Tibial nerve (tissue), 4 donors: ENCODE measurements at places on chromosomes 3 and 15. TPM values are rescaled to one million over a fixed set of nuclear protein-coding genes. Genes with fewer than 3 reads are reported as not detected.

DNA sequence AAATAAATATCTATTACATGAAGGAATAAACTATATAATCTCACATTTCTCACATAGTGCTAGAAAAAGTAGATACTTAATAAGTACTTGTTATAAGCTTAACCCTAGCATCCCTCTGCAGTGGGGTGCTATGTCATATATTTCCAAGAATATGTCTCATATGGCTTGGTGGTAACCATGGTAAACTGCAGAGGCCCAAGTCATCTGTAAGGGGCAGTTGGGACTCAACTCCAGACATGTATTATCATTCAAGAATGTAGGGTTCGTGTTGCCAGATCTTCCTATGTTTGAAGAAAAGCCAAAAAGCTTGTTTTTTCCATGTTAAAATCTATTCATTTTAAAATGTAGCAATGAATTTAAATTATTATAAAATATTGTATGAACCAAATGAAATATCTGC is 46.2 kb downstream of the ZNF385D start:
- no peak for DNase-seq

- no peak for DNase-seq
Measured at GRCh38 chr3:157122116-157122515, 37.8 kb downstream of the CCNL1 start.

DNA sequence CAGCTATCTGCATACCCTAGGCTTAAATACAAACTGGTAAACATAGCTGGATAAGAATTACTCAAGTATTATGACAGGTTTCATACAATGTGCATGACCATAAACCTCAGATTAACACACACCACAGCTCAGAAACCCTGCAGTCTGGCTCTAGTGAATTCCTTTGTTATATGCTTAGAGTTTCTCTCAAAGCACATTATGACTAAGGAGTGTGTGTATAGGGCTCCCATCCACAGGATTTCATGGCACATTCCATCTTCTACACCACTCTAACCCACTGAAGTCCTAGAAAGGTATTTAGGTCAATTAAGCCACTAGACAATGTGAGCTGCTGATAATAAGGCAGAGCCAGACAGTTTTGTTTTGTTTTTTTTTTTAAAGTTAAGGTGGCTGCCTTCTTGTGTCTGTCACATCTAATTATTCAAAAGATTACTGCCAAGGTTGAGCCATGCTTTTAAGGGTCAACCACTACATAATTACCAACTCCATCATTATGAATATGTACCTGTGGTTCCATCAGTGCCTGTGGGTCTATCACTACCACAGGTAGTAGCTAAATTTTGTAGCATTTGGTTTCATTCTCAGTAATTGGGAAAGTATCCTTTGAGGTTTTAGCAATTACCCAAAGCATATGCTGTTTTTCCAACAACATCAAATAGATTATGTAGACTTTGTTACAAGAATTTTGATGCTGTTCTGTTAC is 107.0 kb downstream of the ALCAM start:
- DNase-seq = no peak

DNA sequence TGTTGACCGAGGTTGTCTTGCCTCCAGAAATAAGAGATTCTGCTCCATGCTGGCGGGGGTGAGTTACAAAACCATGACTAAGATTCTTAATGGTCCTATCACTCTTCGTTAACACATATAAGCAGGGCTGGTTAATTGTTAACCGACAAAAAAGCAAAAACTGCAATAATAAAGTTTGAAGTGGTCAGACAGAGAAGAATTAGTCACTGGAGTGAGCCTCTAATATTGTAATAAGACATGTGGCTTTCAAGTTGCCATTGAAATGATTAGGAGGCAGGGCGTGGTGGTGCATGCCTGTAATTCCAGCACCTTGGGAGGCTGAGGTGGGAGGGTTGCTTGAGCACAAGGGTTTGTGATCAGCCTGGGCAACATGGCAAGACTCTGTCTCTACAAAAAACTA is 78.4 kb upstream of the NR2F2 start:
- no peak for DNase-seq

DNA sequence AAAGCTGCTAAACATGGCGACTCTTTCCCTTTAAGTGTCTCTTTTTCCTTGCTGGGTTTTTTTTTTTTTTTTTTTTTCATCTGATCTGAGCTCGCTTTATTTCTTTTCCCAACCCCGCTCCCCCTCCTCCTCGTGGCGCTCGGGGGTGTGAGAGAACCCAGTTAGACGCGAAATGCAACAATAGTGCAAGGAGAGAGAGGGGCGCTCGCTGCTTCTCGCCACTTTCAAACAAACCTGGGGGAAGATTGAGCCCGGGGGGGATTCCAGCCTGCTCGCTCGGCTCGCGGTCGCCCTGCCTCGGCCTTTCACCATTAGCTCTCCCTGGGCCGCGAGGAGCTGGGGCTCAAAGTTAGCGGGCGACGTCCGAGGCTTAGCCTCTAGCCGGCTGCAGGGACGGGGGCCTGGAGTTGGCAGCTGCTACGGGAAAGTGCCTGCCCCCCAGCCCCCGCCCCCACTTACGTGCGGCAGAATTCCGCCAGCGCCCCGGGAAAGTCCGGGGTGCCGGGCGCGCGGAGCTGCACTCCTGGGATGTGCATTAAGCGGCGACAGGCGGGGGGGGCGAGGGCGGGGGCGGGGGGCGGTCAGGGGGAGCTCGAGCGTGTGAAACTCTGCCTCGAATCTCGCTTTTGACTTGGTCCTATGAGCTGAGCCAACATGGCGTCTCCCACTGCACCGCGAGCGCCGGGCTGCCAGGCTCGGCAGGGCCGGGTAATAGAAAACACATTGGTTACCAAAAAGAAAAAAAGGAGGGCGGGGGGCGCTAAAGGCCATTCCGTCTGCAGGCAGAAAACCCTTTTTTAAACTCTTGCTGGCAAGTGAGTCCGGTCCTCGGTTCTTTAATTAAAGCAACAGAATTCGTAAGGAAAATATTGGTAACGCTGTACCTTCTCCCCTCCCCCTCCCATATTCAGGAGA is 10.4 kb downstream of the NR2F2 start:
- DNase-seq = no peak

DNA sequence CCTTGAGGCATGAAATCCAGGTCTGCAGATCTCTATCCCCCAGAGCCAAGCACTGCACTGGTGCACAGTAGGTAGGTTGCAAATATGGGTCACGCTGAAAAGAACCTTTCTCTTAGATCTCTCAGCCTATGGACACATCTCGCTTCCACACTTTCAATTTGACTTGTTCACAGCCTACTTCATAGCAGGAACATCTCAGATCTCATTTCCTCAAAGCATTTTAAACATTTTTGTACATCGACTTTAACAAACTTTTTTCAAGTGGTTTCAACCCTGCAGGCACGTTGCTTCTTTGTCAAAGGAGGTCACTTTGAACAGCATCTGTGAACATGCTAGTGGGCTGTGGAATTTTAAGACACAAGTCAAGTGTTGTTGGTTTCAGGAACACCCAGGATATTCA is 76.0 kb downstream of the SLC12A8 start:
- no peak for DNase-seq

DNA sequence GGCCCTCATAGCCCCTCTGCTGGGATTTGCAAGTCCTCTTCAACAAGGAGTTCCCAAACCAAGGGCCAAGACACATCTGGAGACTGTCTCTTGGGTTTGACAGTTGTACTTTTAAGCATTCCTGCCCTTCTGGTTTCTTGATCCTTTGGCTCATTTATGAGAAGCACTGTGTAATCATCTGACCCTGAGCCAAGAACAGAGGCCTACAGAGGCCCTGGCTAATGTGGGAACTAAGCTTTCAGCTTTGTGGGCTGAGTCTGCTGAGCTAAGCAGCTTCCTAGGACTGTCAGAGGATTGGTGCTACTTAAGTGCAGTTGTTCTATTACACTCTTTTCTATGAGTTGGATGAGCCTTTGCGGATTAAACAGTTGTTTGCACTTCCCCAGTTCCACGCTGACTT is 178.3 kb downstream of the KBTBD8 start:
- peak; percentile 6 for DNase-seq

- no peak for DNase-seq
Measured at GRCh38 chr15:90401495-90401894, 13.5 kb downstream of the IQGAP1 start.

- no peak for DNase-seq
Measured at GRCh38 chr3:89957451-89957850, 850.0 kb downstream of the EPHA3 start.

- DNase-seq = no peak
Measured at GRCh38 chr3:131109156-131109555, 82.5 kb downstream of the NEK11 start.

- DNase-seq = no peak
Measured at GRCh38 chr3:170745211-170745718, 124.7 kb downstream of the RPL22L1 start.

GRCh38 chr3:64188810-64189560 is 36.3 kb downstream of the PRICKLE2 start:
- no peak for DNase-seq

GRCh38 chr15:70852501-70853317 is 1.2 kb downstream of the LARP6 start:
- no peak for DNase-seq

DNA sequence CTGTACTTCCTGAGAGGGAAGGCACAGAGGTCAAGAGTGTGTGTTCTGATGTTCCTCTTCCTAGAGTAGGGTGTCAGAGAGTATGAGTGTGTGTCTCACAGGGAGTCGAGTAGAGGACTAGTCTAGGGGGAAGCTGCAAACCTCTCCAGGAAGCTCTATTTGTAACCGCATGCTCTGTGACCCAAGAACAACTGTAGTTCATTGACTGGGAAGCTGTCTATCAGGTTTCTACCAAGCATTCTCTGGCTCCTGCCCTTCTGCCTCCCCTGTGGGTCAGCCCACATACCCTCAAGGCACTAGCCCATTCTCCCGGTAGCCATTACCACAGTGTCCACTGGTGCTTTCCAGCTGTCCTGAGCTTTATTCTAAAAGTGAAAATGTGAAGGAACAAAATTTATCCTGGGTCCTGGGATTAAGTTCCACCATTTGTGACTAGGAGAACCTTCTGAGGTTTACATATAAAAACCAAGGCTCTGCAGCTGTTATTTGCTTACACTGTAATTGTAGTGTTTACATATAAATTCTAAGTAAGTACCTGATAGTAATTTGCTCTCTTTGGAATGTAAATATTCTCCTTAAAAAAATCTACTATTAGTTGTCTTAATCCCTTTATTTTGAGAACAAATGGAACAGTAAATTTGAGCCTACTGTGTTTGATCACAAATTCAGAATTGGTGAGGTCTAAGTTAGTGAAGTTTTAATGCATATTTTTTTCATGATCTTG is 40.7 kb downstream of the MYRIP start:
- DNase-seq = no peak

The PTH1R gene
- total RNA-seq = 13.8 TPM

The C2CD4B gene
- total RNA-seq = 3.5 TPM

The ERICH6 gene
- 0.84 TPM for total RNA-seq

The PIF1 gene
- total RNA-seq = not detected

The KIF7 gene
- 18.4 TPM for total RNA-seq

The STRA6 gene
- not detected for total RNA-seq

The ATG3 gene
- 83.7 TPM for total RNA-seq
